Naive thymus-derived CD4-positive, alpha-beta T cell (primary cell): ENCODE measurements at places on chromosomes 4 and X. TPM values are rescaled to one million over a fixed set of nuclear protein-coding genes. Genes with fewer than 3 reads are reported as not detected.

GRCh38 chrX:64265265-64265664 lies 34.9 kb upstream of the ASB12 start:
- H3K27me3 ChIP-seq = no peaks in the 10 kb centered on the region
- H3K36me3 ChIP-seq = peaks cover 11% of the 10 kb centered on the region
- no peak overlapping the region for H3K4me3 ChIP-seq
- DNase-seq = no peak
- H3K27ac ChIP-seq = no peak overlapping the region

DNA sequence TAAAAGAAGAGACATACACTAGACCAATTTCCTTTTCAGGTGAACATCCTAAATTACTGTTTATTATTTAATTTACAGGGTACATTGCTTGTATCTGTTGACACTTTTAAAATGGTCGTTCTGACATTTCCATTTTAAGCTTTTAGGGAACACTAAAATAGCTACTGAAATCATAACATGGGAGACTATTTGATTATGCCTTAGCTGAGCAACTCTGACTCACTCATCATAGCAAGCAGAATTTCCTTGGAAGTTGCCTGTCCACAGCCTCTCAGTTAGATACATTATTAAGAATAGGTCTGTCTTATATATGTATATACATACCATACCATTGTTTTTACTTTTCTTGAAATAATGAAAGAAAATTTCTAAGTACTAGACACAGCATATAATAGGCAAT lies 22.0 kb downstream of the GUCY1B1 start:
- H3K4me1 ChIP-seq = no peaks in the 10 kb centered on the region
- no peak overlapping the region for H3K4me3 ChIP-seq
- H3K36me3 ChIP-seq = no peaks in the 10 kb centered on the region

GRCh38 chrX:2340991-2341390 lies 159.8 kb downstream of the DHRSX start:
- no peaks in the 10 kb centered on the region for H3K4me1 ChIP-seq
- DNase-seq = no peak
- no peaks in the 10 kb centered on the region for H3K36me3 ChIP-seq
- H3K27me3 ChIP-seq = no peaks in the 10 kb centered on the region
- no peak overlapping the region for H3K4me3 ChIP-seq

DNA sequence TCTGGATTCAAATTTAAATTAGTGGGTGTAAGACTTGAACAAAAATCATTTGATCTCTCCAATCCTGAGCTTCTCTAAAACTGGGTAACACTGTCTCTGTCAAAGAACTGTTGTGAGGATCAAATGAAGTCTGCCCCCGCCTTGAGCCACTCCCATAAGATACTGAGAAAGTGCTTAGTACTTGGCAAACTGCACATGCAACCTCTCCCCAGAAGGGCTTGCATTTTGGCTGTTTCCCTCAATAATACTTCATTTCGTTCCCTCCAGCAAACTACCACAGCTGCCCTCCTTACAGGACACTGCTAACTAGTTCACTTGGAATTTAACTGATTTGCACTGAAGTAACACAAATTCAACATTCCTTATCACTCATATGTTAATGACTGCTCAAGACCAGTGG lies 79.8 kb downstream of the APBB2 start:
- H3K36me3 ChIP-seq = no peaks in the 10 kb centered on the region
- H3K4me1 ChIP-seq = no peaks in the 10 kb centered on the region
- no peak for DNase-seq
- no peak overlapping the region for H3K27ac ChIP-seq
- no peak overlapping the region for H3K4me3 ChIP-seq
- no peaks in the 10 kb centered on the region for H3K27me3 ChIP-seq

DNA sequence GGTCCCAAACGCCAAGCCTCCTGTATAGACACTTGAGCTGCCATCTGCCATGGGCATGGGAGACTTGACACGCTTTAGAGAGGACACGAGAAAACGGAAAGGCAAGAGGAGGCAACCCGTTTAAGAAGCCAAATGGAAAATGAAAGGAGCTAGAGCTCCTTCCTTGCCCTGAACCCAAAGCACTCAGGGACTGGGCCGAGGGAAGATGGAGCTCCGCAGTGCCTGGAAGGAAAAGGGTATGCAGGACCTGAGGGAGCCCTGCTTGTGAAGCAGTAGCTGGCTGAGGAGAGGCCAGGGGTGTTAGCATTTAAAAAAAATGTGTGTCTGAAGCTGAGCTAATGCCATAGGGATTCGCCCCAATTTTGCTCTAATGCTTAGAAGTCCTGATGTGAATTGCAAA lies 15.1 kb downstream of the MCF2 start:
- H3K36me3 ChIP-seq = no peaks in the 10 kb centered on the region
- H3K27ac ChIP-seq = no peak overlapping the region
- no peak for DNase-seq
- H3K4me1 ChIP-seq = no peaks in the 10 kb centered on the region
- H3K27me3 ChIP-seq = no peaks in the 10 kb centered on the region
- H3K4me3 ChIP-seq = no peak overlapping the region

GRCh38 chr4:44661940-44662622 lies 10.7 kb upstream of the YIPF7 start:
- no peaks in the 10 kb centered on the region for H3K4me1 ChIP-seq
- no peaks in the 10 kb centered on the region for H3K36me3 ChIP-seq
- no peak overlapping the region for H3K4me3 ChIP-seq
- DNase-seq = no peak

TRAM1L1 gene
- not detected in 2 replicates for total RNA-seq

- H3K36me3 ChIP-seq = no peaks in the 10 kb centered on the region
- no peaks in the 10 kb centered on the region for H3K27me3 ChIP-seq
- DNase-seq = no peak
- H3K4me3 ChIP-seq = no peak overlapping the region
- no peak overlapping the region for H3K27ac ChIP-seq
Observed at GRCh38 chrX:68648960-68649359, 1.5 kb downstream of the STARD8 start.

- no peaks in the 10 kb centered on the region for H3K27me3 ChIP-seq
- H3K4me1 ChIP-seq = no peaks in the 10 kb centered on the region
- no peak for DNase-seq
Observed at GRCh38 chrX:42149765-42150164, 226.4 kb upstream of the CASK start.

C4orf17 gene
- total RNA-seq = not detected in 2 replicates

ARHGEF38 gene
- not detected for total RNA-seq

DNA sequence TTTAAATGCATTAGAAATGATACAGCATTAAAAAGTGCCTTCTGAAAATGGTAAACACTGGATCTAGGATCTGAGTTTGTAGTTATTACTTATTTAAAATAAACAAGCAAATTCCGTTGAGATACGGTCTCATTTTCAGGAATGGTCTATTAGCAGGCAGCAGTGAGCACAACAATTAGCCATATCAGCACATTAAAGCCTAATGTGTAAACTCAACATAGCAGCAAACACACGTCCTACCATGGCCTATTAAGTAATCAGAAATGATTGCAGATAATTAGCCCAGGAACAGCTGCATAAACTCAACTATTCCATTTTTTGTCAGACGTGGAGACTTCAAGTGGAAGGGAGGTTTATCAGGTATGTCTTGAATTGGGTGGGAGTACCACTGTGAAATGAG lies 61.8 kb downstream of the NEIL3 start:
- no peak for DNase-seq
- no peaks in the 10 kb centered on the region for H3K4me1 ChIP-seq
- H3K27me3 ChIP-seq = no peaks in the 10 kb centered on the region

GRCh38 chr4:165766976-165767375 lies 106.1 kb upstream of the TLL1 start:
- H3K27me3 ChIP-seq = no peaks in the 10 kb centered on the region

GRCh38 chr4:25142468-25142867 lies 17.8 kb downstream of the SEPSECS start:
- H3K4me3 ChIP-seq = no peak overlapping the region
- H3K36me3 ChIP-seq = no peaks in the 10 kb centered on the region
- DNase-seq = no peak
- no peaks in the 10 kb centered on the region for H3K27me3 ChIP-seq

FREM3 gene
- not detected for total RNA-seq

- no peak overlapping the region for H3K4me3 ChIP-seq
- H3K27ac ChIP-seq = no peak overlapping the region
- no peaks in the 10 kb centered on the region for H3K36me3 ChIP-seq
- DNase-seq = no peak
- no peaks in the 10 kb centered on the region for H3K4me1 ChIP-seq
Observed at GRCh38 chr4:73193155-73193554, 65.4 kb downstream of the ANKRD17 start.

VEGFD gene
- not detected for total RNA-seq

FOXR2 gene
- not detected for total RNA-seq

DNA sequence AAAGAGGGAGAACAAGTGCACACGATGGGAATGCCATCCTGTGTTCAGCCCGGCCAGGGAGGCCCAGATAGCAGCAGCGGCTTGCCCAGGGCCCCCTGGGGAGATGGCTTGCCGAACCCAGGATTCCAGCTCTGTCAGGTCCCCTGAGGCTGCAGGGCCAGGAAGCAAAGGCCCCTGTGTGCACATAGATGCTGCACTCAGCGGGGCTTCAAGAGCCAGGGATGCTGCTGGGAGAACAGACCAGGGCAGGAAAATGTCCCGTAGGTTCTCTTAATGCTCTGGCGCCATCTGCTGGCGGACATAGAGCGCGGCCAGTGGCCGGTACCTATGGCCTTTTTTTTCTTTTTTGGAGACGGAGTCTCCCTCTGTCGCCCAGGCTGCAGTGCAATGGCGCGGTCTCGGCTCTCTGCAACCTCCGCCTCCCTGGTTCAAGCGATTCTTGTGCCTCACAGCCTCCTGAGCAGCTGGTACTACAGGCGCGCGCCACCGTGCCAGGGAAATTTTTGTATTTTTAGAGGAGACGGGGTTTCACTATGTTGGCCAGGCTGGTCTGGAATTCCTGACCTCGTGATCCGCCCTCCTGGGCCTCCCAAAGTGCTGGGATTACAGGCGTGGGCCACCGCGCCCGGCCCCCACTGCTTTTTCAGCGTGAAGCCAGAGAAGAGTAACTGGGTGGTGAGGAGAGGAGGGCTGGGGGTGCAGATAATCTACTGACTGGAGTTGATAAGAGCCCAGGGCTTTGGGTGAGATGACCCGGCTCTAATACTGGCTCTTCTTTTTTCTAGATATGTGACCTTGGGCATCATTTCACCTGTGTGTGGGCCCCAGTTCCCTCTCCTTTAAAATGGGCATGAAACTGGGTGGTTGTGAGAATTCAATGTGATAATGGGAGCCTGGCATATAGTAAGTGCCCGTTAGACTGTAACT lies 22.5 kb downstream of the MED28 start:
- no peaks in the 10 kb centered on the region for H3K4me1 ChIP-seq
- peak overlapping the region; percentile 27 for H3K27ac ChIP-seq
- H3K4me3 ChIP-seq = no peak overlapping the region
- DNase-seq = peak; percentile 71
- no peaks in the 10 kb centered on the region for H3K27me3 ChIP-seq

- H3K4me1 ChIP-seq = no peaks in the 10 kb centered on the region
- no peak overlapping the region for H3K4me3 ChIP-seq
- H3K36me3 ChIP-seq = no peaks in the 10 kb centered on the region
Observed at GRCh38 chrX:153628665-153629064, 18.3 kb upstream of the DUSP9 start.

- no peaks in the 10 kb centered on the region for H3K27me3 ChIP-seq
- no peaks in the 10 kb centered on the region for H3K4me1 ChIP-seq
- DNase-seq = no peak
Observed at GRCh38 chrX:264634-265455, 16.3 kb upstream of the PLCXD1 start.

- no peaks in the 10 kb centered on the region for H3K36me3 ChIP-seq
- H3K27ac ChIP-seq = no peak overlapping the region
- peaks cover 19% of the 10 kb centered on the region for H3K27me3 ChIP-seq
- no peak overlapping the region for H3K4me3 ChIP-seq
Observed at GRCh38 chr4:54094451-54094850, 5.5 kb upstream of the GSX2 start.

DNA sequence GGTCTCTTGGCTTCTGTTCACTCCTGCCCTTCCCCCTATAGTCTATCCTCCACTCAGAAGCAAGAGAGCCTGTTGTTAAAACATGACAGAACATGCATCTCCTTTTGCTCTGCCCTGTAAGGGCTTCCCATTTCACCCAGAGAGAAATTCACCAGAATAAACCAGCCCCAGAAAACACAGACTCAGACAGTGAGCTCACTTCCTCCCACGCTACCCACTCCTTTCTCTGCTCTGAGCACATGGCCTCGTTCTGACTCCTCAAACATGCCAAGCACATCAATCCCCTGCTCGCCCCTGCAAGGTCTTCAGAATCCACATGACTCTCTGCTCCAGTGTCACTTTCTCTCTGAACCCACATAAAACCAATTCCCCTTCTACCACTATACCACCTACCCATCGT lies 50.4 kb downstream of the MID1 start:
- H3K27me3 ChIP-seq = no peaks in the 10 kb centered on the region
- no peak overlapping the region for H3K27ac ChIP-seq
- no peaks in the 10 kb centered on the region for H3K4me1 ChIP-seq
- no peak overlapping the region for H3K4me3 ChIP-seq
- no peaks in the 10 kb centered on the region for H3K36me3 ChIP-seq
- no peak for DNase-seq

DNA sequence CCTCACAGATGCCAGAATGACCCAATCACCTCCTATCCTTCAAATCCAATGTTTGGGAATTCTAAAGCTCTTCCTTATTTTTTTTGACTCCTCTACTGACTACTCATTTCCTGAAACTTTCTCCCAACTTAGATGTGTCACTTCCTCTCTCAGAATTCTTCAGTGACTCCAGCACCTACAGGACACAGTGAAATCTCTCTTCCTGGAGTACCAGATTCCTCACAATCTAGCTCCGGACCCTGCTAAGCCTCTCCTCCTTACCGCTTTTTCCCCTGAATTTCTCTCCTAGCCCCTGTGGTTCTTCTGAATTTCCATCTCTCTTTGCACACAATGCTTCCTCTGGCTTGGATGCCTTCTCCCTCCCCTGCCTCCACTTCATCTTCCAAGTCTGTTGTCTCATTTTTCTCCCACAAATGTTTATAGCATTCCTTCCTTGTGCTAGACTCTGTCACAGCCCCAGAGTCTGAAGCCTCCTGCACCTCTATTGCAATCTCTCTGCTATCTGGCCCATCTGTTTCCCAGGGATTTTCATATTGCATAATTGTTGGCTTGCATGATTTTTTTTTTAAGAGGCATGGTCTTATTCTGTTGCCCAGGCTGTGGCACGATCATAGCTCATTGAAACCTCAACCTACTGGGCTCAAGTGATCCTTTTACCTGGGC lies 80.1 kb downstream of the ANAPC4 start:
- no peak overlapping the region for H3K27ac ChIP-seq
- no peaks in the 10 kb centered on the region for H3K36me3 ChIP-seq
- H3K4me3 ChIP-seq = no peak overlapping the region
- no peaks in the 10 kb centered on the region for H3K4me1 ChIP-seq

DNA sequence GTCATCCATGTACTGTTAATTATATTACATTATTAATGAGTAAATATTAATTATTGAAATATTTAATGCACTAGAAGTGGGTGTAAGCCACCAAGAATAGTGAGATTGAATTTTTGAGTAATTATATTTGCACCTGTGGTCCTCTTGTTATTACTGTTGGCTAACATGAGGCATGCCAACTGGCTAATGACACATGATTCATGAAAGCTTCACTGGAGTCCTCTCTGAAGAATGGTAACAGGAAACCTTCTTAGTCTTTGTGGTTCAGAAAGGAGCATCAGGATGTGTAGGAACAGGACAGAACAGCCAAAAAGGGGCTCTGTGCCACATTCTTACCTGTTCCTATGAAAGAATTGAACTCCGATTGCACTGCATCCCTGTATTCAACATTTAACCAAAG lies 65.2 kb downstream of the SLC4A4 start:
- H3K27ac ChIP-seq = no peak overlapping the region
- H3K4me1 ChIP-seq = no peaks in the 10 kb centered on the region
- no peaks in the 10 kb centered on the region for H3K36me3 ChIP-seq
- no peak overlapping the region for H3K4me3 ChIP-seq

SMARCAD1 gene
- total RNA-seq = 30.4 TPM

TLL1 gene
- total RNA-seq = not detected

AMTN gene
- not detected for total RNA-seq
